Stimulated activated CD4-positive, alpha-beta T cell treated with anti-CD3 and anti-CD28 coated beads, Interleukin-2, amount 100 ng/mL, for 4 hours (primary cell): ENCODE measurements at places on chromosomes 2 and 18.

GRCh38 chr2:107062173-107062572 lies 176.2 kb upstream of the ST6GAL2 start:
- no peak for DNase-seq

- DNase-seq, result no peak
Measured at GRCh38 chr2:122193622-122194021, 438.2 kb downstream of the TSN start.

GRCh38 chr2:11169333-11169732 lies 14.1 kb downstream of the SLC66A3 start:
- no peak for DNase-seq

DNA sequence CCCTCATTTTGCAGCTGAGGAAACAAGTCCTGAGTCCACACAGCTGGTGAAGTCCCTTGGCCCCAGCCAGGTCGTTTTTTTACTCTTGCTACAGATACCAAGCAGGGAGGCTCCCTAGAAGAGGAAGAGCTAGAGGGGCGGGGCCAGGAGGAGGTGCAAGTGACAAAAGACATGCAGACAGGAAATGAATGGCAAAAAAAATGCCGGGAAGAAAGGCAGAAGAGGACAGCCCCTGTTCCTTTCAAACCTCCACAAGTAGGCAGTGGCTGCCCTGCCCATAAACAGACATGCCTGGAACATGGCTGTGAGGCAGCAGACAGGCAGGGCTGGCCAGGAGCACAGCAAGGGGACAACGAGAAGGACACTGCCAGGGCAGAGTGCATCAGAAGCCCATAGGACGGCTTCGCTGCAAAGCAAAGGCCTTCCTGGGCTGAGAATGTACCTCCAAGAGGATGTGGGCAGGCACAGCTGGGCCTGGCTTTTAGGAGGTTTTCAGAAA lies 108.7 kb downstream of the ZBTB7C start:
- DNase-seq, result no peak

DNA sequence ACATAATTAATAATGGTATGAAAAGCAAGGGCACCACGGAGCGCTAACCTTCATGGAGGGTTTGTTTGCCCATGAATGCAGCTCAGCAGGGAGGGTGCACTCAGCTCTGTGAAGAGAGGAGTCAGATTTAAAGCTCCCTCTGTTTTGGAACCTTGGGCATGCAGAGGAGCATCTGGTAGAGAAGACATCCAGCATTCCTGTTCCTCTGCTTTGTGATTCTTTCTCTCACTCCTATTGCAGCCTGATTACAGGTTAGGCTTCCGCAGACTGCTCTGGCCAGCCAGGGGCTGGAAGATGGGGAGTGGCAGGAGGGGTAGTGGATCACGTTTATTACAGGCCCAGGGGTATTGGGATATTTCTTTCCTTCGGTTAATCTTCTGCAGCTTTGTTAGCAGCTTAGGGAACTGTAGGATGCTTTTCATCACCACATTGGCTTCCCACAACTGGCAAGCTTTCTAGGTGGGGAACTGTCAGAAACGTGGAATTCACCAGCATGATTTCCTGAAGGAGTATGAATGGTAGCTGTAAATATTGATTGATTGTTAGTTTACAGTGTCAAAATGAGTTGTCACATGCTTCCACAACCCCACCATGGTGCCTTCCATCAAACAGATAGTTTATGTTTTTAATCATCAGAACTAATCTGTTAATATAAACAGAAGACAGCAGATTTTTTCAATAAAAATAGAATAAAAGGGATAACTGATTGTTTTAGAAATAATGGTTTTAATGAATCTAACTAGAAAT lies 201.1 kb downstream of the VAPA start:
- DNase-seq, result no peak

DNA sequence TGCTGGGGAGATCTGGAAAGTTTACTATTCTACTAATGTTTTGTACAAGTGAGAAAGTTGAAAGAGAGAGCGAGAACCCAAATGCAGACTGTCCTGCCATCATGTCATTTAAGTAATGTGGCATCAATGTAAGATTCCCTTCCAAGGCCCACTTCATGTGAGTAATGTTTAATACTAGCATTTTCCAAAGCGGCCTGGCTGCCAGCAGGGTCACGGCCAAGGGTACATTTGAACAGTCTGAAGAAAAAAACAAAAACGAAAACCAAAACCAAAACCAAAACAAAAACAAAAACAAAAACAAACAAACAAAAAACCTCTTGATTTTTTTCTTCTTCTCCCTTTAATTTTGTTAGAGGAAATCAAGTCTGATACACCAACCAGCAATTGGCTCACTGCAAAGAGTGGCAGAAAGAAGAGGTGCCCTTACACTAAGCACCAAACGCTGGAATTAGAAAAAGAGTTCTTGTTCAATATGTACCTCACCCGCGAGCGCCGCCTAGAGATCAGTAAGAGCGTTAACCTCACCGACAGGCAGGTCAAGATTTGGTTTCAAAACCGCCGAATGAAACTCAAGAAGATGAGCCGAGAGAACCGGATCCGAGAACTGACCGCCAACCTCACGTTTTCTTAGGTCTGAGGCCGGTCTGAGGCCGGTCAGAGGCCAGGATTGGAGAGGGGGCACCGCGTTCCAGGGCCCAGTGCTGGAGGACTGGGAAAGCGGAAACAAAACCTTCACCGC lies 2.2 kb downstream of the HOXD10 start:
- no peak for DNase-seq

GRCh38 chr2:206783718-206784117 lies 18.3 kb downstream of the FASTKD2 start:
- no peak for DNase-seq

DNA sequence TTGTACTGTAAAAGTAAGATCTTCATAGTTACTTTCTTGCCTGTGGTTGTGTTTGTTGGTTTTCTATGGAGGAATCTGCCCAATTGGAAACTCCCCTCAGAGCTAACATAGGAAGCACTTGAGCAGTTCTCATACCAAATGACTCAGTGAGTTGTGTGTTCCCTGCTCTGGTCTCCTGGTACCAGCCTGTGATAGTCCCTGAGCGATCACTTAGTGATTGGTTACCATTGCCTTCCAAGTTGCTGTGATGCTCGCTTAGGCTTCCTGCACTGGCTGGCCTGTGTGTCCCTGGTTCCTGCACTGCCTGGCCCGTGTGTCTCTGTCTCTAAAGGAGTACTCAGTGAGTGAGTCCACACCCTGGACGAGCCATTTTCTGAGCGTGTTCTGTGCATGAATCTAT lies 133.0 kb downstream of the MAP4K4 start:
- DNase-seq, result no peak

GRCh38 chr2:145021962-145022665 lies 502.2 kb upstream of the ZEB2 start:
- no peak for DNase-seq

- DNase-seq, result no peak
Measured at GRCh38 chr2:241855245-241855887, 3.3 kb downstream of the PDCD1 start.

- DNase-seq, result no peak
Measured at GRCh38 chr18:43525169-43525568, 247.9 kb upstream of the SYT4 start.

DNA sequence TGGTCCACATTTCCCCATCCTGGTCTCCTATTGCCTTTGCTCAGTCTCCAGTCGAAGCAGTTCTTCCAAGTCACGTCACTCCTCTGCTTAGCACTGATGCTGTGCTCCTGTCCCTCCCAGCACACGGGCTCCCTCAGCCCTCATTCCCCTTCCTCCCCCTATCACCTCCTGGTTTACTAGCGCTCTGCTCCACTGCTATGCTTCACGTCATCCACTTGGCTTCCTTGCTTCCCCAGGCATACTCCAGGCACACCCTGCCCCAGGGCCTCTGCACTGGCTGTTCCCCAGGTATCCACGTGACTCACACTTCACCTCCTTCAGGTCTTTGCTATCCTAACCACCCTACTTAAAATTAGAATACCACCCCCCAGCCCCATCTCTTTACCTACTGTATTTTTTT lies 269.3 kb downstream of the GLI2 start:
- DNase-seq, result no peak

GRCh38 chr18:23548275-23548674 lies 38.0 kb downstream of the NPC1 start:
- no peak for DNase-seq

GRCh38 chr2:241771286-241772062 lies 5.1 kb upstream of the GAL3ST2 start:
- DNase-seq, result no peak

GRCh38 chr2:74188018-74188601 lies 9.4 kb upstream of the MOB1A start:
- no peak for DNase-seq

GRCh38 chr2:129006135-129006886 lies 687.6 kb upstream of the HS6ST1 start:
- DNase-seq, result no peak

DNA sequence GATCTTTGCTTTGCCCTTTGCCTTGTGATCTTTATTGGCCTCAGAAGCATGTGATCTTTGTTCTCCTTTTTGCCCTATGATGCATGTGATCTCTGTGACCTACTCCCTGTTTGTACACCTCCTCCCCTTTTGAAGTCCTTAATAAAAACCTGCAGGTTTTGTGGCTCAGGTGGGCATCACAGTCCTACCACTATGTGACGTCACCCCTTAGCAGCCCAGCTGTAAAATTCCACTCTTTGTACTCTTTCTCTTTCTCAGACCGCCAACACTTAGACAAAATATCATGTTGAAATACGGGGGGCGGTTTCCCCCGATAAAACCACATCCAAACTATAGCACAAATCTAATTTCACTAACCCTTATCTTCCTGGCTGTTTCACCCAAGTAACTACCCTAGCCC lies 76.7 kb upstream of the RAPGEF4 start:
- no peak for DNase-seq

DNA sequence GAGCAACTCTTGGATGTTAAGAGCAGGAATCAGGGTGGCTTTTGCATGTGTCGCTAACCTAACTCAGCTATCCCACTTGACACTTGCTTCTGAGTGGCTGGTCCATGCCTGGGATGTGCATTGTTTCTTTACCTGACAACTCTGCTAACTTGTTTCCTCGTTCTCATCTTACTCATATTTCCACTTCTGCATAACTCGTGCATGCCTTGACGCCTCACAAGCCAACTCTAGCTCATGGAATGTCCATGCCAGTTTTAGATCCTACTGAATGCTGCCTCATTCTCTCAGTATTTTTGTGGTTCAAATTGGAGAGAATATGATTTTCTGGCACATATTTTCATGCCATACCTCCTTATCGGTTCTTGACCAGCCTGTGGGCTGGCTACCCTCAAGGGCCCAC lies 52.5 kb downstream of the CDCA7 start:
- no peak for DNase-seq

GRCh38 chr2:135299658-135300244 lies 231.3 kb downstream of the ZRANB3 start:
- no peak for DNase-seq
